ENCODE measurements at places on chromosomes 4 and X.

GRCh38 chr4:122879001-122879400, 43.4 kb downstream of the NUDT6 start:
- no peak for DNase-seq

- DNase-seq, result no peak
Measured at GRCh38 chr4:8259743-8260430, 9.7 kb upstream of the HTRA3 start.

DNA sequence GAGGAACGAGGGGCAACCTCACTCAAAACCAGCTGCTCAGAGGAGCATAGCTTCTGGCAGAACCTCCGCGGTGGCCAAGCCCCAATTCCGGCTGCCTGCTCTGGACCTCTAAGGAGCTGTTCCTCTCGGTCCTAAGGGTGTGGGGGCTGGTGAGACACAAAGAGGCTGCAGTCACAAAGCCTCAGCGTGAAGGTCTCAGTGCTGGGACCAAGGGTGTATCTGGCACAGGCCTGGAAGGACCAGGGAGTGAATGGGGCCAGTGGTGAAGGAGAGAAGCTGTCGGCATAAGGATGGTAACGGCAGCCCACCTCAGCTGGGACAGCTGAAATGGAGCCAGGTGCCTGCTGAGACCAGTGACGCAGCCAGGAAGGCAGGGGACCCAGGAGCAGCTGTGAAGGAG, 5.3 kb downstream of the PDE6B start:
- no peak for DNase-seq

- no peak for DNase-seq
Measured at GRCh38 chrX:13646154-13646549, 6.8 kb upstream of the TCEANC start.

DNA sequence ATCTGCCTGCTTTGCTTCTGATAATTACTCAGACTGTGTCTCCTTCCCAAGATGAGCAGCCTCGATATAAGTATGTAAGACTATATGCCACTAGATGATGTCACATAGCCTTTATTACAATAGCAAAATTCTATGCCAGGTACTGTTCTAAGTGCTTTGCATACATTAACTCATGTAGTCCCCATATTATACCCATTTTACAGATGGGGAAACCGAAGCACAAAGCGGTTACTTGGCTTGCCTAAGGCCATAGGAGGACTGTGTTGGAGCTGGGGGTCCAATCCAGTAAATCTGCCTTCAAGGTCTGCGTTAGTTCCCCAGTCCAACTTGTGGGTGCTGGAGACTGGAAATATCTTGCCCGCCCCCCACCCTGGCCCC, 826 bp upstream of the SCML1 start:
- DNase-seq, result no peak

DNA sequence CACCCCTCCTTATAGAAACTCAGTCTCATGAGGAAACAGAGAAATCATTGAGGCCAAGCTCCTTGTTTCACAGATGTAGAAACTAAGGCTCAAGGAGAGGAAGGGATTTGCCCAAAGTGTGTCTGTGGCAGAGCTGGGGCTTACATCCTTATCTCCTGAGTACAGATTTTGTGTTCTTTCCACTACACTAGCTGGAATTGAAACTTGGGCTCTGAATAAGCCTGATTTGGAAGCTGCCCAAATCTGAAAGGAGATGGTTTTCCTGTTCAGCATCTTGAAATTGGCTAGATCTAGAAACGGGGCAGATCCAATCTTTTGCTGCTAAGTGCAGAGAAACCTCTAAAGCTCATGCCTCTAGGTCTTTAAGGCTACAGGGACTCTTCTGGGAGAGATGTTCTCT, 24.3 kb downstream of the AWAT2 start:
- no peak for DNase-seq

DNA sequence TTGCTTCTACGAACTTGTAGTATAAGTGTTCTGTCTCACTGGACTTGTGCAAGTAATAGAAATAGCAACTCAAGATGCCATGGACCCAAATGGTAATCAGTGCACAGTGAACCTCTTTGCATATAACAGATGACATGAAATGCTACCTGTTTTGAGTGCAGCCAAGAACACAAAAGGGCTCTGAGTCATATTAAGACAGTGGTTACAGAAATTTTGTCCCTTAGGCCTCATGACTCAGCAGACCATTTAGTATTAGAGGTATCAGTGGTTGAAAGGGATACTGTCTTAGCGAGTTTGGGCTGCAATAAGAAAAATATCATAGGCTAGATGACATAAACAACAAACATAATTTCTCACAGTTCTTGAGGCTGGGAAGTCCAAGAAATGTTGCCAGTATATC, 502.9 kb upstream of the PCDH10 start:
- no peak for DNase-seq

DNA sequence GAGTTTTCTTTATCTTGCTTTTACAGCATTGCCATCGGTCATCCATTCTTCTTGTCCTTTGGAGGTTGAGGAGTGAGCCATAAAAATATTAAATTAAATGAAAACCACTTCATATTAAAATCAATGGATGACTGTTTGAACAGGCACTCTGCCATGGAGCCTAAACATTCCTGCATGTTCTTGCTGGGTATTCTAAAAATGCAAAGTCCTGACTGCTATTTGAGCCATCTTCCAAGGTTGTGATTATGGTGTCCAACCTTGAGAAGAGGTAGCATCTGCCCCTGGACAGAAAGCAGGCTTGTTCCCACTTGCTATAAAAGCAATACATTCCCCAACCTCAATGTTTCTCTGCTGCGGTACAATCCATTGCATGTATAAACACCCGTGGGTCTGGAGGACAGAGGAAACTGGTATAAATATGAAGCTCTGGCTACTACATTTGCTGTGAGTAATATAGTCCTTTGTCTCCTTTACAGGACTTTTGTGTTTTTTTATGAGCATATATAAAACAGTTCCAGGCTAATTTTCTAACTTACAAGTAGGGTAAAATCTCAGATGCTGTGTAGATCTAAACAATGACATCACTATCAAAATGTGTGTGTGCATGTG, 70.9 kb upstream of the FAT4 start:
- DNase-seq, result no peak

DNA sequence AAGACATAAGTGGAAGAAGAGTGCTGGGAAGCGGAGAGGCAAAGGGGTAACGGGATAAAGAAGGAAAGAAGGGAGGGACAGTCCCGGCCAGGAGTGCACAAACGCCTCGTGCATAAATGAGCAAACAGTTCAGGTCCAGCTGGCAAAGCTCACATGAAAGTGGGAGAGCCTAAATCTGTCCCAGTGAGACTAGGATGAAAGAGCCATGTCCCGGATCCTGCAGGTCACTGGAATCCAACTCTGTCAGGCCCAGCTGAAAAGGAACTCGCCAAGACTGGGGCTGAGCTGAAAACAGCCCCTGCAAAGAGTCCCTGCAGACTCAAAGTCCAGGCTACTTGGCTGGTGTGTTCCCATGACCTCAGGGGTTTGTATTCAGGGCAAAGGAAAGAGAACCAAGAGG, 38.0 kb upstream of the CRMP1 start:
- DNase-seq, result no peak

Data from activated CD8-positive, alpha-beta memory T cell treated with anti-CD3 and anti-CD28 coated beads, Interleukin-2, amount 50 U/mL, for 48 hours (primary cell).